Smooth muscle cell of the brain vasculature (primary cell): ENCODE measurements at places on chromosomes 6 and 20.

- DNase-seq: no peak
Measured at GRCh38 chr20:59721386-59721785, 117.0 kb downstream of the PHACTR3 start.

- no peak for DNase-seq
Measured at GRCh38 chr6:154157082-154157481, 118.0 kb downstream of the OPRM1 start.

GRCh38 chr6:32182555-32182981 lies 1.5 kb downstream of the AGER start:
- DNase-seq: no peak

DNA sequence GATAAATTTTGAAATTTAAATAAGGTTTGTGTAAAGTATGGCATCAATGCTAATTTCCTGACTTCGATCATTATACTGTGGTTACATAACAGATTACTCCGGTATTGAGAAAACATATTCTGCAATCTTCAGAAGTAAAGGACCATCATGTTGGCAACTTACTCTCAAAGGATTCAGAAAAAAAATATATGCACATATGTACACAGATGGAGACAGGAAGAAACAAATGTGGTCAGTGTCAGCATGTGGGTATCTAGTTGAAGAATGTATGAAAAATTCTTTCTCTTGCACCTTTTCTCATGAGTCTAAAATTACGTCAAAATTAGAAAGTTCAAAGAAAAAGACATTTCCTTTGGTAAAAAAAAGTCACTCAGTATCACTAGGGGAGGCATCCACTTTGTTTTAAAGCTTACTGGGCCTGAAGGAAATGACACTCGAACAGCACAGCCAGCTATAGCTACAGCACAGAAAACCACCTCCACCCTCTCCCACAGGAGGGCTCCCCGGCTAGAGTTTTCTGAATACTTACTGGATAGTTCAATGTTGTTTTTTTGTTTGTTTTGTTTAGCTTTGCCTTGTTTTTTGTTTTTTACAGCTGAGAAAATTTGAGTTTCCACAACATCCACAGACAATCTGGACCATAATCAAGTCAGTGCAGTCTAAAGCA lies 317.2 kb upstream of the AGPAT4 start:
- no peak for DNase-seq

GRCh38 chr20:29497261-29497671 lies 1760.2 kb upstream of the DEFB115 start:
- DNase-seq: no peak

DNA sequence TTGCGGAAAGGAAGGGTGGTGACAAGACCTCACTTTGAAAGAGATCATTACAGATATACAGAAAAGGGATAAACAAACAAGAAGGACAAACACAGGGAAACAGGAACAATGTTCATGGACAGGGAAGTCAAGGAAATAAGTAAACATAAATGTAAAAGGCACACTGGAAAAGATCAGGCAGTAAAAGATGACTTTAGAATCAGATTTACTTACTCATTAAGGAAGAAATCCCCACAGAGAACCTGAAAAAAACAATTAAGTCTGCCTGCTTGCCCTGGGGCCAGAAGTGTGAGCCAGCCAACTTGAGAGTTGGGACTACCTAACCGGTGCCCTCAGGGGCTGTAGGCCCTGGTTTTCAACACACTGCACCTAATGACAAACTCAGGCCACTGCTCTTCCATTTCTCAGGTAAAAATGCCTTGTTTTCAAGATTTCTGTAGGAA lies 1.7 kb downstream of the APMAP start:
- no peak for DNase-seq

DNA sequence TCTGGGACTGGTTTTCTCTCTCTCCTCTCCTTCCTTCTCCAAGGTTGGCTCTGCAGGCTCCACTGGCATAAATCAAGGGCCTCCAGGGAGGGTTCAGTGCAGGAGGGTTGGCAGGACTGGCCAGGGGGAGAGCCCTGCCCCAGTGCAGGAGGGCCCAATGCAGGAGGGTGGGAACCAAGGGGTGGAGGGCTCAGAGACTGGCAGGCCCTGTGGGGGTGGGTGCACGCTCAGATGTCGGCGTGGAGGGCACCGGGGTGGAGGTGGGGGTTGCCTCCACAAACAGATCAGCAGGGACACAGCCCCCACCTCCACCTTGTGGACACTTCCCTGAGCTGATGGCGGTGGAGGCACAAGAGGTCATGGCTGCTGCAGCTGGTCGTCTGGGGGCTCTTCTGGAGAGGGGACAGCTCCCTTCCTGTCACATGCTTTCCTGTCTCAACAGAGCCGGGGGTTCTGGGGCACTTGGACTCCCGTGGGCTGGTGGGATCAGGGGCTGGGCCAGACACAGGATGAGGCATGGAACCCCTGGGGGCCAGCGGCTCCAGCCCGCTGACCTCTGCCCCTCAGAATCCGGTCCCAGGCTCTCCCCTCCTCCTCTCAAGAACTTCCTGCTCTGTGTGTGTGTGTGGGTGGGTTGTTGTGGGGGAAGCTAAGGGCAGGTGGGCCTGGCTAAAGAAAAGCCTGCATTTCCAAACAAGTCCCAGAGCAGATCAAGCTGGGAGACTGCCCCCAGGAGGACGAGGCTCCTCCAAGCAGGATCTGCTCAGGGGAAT lies 2.7 kb upstream of the ABHD16B start:
- peak; percentile 82 for DNase-seq

- DNase-seq: no peak
Measured at GRCh38 chr20:43006651-43007375, 182.9 kb downstream of the PTPRT start.
